ENCODE measurements at places on chromosomes 13 and 19.

DNA sequence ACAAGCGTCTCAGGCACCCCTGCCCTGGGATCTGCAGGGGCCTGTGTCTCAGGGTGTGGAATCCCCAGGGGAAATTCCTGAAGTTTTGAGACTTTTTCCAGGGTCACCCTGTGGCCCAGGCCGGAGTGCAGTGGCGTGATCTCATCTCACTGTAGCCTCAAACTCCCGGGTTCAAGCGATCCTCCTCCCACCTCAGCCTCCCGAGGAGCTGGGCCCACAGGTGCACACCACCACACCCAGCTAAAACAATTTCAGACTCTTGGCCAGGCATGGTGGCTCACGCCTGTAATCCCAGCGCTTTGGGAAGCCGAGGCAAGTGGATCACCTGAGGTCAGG, 4.0 kb downstream of the CAPN12 start:
- no peak for DNase-seq

DNA sequence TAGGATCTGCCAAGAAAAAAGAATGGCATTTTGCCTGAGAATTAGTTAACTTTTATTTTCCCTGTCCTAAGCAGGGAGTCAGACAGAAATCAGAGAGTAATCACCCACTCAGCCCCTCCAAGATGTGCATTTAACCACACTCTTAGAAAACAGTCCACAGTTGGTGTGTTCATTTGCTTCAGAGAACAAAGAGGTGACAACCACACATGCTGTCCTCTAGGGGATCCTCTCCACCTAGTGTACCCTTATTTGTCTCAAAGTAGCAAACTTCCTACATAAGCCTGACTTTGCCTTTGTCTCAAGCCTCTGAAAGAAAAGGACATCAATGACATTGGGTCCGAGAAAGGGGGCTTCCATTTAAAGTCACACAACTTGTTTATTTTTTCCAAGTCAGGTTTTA, 107.0 kb upstream of the RFC3 start:
- DNase-seq = no peak

- DNase-seq = no peak
Observed at GRCh38 chr13:68535329-68535728, 1305.2 kb upstream of the PCDH9 start.

DNA sequence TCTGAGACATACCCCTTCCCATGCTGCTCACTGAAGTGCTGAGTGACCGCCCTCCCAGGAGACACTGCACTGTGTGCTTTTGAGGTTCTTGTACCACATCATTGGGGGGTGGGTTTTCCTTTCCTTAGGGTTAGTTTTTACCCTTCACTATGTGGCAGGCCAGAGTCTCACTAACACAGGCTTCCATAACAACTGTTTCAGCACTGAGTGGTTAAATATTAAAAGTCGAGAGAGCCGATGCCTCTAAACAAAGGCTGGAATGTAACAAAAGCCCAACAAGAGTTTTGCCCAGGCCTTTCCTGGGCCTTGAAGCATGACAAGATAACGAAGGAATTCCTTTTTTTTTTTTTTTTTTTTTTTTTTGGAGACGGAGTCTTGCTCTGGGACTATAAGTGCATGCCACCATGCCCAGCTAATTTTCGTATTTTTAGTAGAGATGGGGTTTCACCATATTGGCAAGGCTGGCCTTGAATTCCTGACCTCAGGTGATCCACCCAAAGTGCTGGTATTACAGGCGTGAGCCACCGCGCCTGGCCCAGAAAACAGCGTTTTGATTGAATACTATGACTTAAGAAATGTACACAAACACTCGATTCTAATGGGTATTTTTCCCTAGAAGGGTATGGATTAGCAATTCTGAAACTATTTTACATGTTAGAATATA, 46.5 kb downstream of the ZNF823 start:
- DNase-seq = no peak

GRCh38 chr19:8592231-8593009, 15.2 kb upstream of the MYO1F start:
- peak; percentile 97 for DNase-seq
